ENCODE measurements at places on chromosomes 5 and 9. TPM values are rescaled to one million over a fixed set of nuclear protein-coding genes. Genes with fewer than 3 reads are reported as not detected.
A peak's percentile ranks its signal among the peaks of the same experiment; 100 is the strongest.

HK3 gene
- total RNA-seq: not detected

CERT1 gene
- total RNA-seq: 12.5 TPM

GZMA gene
- 1.8 TPM for total RNA-seq

IFNA2 gene
- not detected for total RNA-seq

DNA sequence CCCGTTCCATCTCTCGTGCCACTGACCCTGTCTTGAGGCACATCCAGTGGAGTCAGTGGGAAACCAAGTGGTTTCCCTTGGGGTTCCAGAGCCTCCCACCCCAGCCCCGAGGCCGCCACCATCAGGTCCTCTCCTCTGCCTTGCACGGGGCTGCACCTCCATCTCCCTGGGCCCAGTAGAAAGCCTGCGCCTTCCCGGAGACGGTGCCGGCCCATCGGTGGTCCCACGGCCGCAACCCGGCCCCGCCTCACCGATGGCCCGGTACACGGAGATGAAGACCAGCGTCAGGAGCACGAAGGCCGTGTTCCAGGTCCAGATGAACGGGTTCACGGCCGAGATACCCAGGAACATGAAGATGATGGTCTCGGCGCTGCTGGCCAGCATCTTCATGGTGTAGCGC, 40.0 kb downstream of the EXOC3 start:
- no peak for DNase-seq

GRCh38 chr5:912280-913091, 19.8 kb downstream of the TRIP13 start:
- peak; percentile 100 for DNase-seq

DNA sequence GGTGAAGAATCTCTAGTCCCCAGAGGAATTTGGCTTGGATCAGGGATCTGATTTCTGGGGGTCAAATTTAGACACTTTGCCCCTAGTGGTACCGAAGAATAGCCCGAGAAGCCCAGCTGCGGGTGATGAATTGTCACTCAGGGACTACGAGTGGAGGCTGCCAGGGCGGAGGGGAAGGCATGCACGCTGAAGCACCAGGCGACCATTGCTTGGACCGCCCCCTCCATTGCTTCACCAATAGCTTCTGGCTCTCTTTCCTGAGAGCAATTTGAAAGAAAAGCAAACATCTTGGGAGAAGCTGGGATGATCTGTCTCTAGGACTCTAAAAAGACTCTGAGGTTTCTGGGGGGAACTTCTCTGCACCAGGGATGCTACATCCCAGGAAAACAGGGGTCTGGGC, 137.6 kb downstream of the CRB2 start:
- DNase-seq: no peak

DNA sequence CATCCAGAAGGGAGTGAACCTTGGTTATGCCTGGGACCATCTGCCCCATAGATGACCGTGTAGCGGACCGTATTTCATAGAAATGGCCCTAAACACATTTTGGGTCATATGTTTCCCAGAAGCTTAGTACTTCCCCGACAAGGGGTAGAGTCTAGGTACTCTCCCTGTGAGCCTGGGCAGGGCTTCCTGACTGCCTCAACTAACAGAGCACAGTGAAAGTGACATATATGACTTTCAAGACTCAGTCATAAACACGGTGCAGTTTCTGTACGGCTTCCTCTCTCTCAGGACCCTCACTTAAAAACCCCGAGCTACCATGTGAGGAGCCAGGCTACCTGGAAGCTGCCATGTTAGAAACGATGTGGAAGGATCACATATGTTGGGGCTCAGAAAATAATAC, 20.9 kb downstream of the C9orf57 start:
- DNase-seq: no peak

- DNase-seq: no peak
These were observed 273.7 kb downstream of the PBX3 start for GRCh38 chr9:126020836-126021235.

Measured in Daoy (cell line).